ENCODE measurements at places on chromosomes 12 and 14. TPM values are rescaled to one million over a fixed set of nuclear protein-coding genes. Genes with fewer than 3 reads are reported as not detected.

The KRT83 gene
- 44.8 TPM for polyA plus RNA-seq

The SLC35E3 gene
- polyA plus RNA-seq, result 6.5 TPM

The SMCO2 gene
- polyA plus RNA-seq, result 0.14 TPM

GRCh38 chr12:8057839-8058238, 8.3 kb downstream of the C3AR1 start:
- no peak for DNase-seq

DNA sequence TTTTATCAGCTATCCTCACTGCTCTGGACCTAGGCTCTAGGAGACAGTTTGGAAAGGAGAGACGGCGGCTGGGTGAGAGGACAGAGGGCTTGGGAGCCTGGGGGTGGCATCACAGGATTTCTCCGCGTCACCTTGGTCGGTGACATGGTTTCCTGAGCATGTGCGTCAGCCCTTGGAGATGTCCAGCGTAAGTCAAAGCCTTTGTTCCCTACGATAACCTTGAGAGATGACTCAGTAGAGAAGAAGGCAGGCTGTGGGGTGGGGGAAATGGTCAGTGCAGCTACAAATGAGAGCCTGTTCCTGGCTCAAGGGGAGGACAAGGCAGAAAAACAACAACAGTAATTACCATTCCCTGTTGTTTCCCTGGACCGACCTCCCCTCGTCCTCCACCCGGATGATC, 90.2 kb upstream of the TBX3 start:
- DNase-seq, result peak; percentile 74

DNA sequence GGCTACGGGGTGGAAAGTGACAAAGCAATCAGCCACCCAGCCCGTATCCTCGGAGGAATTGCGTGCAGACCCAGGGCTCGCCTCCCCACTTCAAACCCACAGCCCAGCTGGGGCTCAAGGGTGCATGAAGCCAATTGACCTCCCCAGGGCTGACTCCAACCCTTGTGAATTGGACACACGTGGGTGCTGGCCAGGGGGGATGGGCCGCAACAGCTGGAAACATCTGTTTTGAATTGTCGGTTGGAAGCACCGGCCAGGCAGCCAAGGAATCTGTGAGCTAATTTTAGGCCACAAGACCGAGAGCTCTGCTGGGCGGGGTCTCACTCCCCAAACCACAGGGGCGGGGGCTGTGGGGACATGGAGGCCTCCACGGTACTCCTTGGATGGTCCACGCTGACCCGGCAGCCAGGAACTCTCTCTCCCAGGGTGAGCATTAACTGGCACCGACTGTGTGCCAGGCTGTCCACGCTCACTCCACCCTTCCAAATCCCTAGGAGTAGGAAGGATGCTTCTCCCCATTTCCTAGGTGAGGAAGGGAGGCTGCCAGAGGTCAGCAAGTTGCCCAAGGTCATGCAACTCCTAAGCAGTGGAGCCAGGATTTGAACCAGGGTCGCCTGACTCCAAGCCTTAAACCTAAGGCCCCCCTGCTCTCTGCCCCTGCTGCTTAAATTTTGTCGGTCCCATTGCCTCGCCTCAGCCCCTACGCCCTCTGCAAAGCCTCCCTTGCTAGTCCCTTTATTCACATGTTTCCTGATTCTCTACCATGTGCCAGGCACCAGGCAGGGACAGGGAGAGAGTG, 11.9 kb upstream of the TMEM119 start:
- no peak for DNase-seq

- no peak for DNase-seq
Observed at GRCh38 chr12:68508576-68508975, 102.1 kb upstream of the RAP1B start.

- DNase-seq, result no peak
Observed at GRCh38 chr12:67741270-67741669, 92.7 kb downstream of the DYRK2 start.

DNA sequence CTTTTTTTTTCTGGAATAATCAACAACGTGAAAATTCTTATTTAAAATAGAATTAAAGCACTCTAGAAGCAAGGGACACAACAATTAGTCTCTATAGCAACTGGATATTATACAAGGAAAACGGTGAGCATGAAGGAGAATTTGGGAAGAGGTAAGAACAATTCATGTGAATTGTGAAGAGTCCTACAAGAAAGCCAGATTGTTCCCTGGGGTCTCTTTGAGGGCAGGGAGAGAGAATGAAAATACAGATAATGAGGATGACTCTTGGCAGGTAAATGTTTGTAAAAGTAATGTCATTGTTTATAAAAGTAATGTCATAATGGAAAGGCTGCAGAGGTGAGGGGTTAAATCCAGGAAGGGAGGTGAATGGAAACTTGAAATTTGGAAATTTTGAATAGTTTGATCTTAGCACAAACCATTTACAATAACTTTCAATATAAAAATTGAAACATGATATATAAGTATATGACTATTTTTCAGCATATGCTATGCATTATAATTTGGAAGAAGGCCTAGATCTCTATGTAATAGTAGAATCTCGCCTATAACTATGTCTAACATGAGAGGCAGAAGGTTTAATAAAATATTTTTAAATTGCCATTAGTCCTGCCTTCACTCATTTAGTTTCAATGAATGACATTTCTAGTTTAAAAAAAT, 378.8 kb upstream of the DCN start:
- no peak for DNase-seq

DNA sequence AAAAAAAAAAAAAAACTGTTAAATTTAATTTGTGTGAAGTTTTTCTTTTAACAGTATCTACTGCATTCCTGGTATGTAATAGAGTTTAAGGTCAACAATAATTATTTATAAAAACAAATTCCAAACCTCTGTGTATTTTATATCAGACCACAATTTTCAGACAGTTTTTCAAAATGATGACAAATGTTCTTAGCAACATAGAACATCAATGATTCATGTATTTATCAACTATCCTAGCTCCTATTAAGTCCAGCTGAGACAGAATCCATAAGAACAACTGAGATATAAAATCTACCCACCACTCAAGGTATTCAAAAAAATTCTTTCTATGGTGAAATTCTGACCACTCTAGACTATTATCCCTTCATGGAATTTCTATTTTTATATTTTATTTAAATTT, 144.5 kb downstream of the EPS8 start:
- DNase-seq, result no peak

GRCh38 chr14:93994919-93995682, 2.0 kb upstream of the CCDC197 start:
- DNase-seq, result peak; percentile 56

DNA sequence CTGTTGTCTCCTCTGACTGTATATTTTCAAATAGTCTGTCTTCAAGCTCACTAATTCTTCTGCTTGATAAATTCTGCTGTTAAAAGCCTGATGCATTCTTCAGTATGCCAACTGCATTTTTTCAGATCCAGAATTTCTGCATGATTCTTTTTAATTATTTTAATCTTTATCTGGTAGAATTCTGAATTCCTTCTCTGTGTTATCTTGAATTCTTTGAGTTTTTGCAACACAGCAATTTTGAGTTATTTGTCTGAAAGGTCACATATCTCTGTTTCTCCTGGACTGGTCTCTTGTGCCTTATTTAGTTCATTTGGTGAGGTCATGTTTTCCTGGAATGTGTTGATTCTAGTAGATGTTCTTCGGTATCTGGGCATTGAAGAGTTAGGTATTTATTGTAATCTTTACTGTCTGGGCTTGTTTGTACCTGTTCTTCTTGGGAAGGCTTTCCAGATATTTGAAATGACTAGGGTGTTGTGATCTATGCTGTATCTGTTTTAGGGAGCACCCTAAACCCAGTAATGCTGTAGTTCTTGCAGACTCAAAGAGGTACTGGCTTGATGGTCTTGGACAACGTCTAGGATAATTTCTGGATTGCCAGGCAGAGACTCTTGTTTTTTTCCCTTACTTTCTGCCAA, 193.8 kb upstream of the NPAS3 start:
- DNase-seq, result no peak

DNA sequence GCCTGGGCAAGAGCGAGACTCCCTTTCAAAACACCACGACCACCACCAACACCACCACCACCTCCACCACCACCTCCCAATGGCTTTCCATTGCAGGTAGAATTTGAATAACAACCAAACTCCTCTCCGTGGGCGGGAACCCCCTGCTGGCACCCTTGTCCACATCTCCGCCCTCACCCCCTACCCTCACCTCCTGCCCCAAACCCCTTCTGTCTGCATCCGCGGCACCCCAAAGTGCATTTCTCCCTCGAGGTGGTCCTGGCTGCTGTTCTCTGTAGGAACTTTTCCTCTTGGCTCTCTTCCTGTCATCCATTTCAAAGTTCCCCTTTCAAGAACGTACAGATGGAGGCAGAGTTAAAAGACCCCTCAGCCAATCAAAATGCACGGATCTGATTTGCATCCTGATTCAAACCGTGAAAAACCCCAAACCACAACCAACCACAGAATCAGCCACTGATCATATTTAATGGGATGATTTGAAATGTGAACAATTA, 3.8 kb downstream of the SDSL start:
- no peak for DNase-seq

Measured in A549 (cell line).